ENCODE measurements at places on chromosomes 16 and 17.
A peak's percentile ranks its signal among the peaks of the same experiment; 100 is the strongest.

DNA sequence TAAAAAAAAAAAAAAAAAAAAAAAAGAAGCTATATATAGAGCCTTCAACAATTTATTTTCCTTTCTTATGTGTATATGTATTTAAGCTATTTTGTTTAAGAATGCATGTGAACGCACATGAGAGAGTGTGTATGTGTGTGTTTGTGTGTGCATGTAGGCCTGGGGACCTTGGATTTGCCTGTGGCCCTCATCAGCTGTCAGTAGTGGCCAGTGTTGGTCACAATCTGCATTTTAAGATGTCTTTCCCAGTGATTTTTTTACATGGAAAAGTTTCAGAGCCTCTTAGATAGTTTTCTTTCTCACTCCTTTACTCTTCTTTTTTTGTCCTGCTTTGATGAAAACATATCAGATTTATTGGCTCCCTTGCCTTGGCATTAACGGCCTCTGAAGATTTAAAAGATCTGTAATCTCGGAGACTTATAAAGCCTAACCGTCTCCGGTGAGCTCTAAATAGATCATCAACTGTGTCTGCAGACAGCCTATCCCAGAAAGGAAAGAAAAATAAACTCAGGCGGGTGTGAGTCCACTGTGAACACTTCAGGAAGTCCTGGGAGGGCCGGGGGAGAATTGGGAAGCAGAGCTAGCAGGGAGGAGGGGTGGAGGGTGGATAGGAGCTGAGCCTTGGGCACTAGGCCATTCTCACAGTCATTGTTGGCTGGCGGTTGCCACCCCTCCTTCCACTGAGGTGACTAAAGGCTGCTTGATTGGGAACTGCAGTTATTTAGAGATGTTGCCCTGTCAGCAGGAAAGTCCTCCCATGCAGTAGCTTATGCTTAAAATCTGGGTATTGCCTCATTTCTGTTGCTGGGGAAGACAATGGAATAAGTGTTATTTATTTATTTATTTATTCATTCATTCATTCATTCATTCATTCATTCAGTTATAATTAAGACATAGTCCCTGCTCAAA lies 86.8 kb downstream of the WWP2 start:
- no peak for DNase-seq

GRCh38 chr16:12614662-12615278 lies 188.9 kb downstream of the CPPED1 start:
- DNase-seq = no peak

DNA sequence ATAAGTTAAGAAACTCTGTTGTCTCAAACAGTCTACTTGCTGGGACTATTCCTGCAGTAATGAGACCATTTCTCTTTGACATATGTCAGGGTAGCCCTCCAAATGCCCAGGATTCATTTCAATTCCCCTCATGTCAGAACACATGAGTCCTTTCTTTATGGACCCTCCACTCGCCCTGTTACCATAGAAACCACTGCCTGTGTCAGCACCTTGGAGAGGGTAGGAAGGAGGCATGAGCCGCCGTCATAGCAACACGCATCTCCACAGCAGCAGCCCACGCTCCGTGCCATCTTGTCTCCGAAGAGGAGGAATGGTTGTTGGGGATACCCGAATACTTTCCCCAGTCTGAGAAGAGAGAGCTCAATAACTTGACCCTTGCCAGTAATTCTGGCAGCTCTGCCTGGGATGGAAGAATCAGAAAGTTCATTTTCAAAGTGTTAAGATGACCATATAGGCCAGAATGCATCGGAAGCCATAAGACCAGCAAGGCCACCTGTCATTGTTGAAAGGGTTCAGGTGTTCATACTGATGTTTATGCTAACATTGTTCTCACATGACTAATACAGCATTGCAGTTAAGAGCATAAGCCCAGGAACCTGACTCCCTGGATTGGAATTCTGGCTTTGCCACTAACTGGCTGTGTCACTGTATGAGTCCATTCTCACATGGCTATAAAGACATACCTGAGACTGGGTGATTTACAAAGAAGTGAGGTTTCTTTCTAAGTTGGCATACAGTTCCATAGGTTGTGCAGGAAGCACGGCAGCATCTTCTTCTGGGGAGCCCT lies 141.3 kb downstream of the ABCC12 start:
- DNase-seq = no peak

DNA sequence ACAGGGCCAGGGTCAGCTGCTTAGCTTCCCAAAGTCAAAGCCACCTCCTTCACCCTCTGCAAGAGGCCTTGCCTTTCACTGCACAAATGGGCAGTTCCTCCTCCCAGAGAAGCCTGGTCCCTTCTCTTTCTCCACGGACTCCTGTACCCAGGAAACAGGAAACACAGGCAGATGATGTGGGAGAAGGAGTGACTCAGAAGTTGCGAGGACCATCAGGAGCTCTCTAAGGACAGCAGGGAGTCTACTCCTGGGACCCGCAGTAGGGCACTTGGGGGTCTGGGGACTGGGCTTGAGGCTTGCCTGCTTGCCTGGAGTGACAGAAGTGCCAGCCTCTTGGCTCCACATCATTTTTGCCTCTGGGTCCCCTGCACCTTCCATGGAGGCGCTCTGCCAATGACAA lies 47.4 kb upstream of the KSR1 start:
- DNase-seq = no peak

GRCh38 chr17:81272616-81273015 lies 22.5 kb downstream of the SLC38A10 start:
- no peak for DNase-seq

DNA sequence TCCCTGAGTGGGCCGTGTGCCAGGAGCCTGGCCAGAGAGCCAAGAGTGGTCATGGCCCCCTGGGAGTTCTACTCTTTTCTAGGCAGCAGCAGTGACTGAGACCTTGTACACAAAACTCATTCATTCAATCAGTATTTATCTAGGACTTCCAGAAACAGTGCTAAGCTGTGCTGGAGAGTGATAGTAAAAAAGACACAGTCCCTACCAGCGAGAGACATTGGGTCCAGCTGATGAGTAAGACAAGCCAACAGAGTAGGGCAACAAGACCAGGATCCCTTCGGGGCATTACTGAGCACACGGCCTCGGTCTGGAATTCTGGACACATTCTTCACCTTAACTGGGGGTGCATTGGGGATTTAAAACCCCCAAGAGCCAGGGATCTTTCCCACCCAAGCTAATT lies 20.2 kb downstream of the CBX4 start:
- DNase-seq = no peak

DNA sequence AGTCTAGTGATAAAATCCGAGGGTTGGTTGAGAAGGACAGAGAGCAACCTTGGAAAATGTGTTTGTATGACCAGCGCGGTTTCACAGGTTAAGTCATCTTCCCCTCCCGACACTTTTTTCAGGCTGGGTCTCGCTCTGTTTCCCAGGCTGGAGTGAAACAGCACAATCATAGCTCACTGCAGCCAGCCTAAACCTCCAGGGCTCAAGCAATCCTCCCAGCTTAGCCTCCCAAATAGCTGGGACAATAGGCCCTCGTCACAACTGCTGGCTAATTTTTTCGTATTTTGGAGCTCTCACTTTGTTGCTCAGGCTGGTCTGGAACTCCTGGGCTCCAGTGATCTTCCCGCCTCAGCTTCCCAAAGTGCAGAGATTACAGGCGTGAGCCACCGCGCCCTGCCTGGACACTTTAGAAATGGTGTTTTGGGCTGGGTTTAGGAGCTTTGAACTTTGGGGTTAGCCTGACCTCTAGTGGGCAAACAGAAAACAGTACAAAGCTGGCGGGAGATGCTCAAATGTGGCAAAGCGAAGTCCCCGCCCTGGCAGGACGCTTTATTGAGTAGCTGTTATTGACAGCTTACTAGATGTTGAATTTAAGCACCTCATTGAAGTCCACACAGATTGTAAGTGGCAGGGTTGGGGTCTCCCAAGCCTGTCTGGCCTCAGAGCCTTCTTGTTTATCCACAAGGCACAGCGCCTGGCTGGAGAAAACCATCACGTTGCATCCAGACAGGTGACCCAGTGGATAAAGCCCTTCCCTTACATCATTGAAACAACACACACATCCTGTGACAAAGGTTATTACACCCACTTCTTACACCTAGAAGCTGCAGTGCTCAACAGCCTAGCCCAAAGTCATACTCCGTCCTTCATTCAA lies 34.7 kb upstream of the RBBP6 start:
- DNase-seq = no peak

- no peak for DNase-seq
Observed at GRCh38 chr17:74542727-74543383, 3.1 kb downstream of the CD300C start.

DNA sequence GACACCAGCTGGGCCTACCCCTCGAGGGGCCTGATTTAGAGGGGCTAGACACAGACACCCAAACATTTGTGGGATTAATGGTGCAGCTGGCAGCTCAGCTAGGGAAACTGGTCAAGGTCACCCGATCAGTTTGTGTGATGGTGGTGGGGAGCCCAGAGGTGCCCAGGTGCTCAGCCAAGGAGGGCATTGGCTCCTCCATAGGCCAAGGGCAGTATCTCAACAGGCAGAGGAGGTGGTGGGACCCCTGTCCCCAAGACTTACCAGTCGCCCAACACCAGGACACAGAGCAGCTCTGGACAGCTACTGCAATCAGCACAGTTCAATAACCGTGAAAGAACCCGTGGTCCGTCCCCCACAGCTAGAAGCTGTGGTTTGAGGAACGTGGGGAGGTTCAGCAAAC lies 120.9 kb downstream of the C16orf78 start:
- no peak for DNase-seq

DNA sequence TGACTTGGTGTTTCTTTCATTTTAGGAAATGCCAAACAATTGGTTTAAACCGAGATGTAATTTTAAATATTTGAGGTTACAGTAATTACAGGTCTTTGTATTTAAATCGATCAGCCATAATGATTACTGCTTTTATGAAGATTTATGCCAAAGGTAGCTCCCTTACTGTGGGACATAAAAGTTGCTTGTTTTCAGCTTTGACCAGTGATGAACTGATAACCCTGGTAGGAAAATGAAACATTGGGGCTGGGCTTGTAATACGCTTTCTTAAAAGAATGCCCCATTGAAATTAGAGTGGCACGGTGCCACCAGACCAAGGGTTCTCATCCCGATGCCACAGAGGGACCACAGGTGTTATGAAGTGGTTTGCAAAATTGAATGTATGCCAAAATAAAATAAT lies 7.3 kb downstream of the TNRC6A start:
- DNase-seq = no peak

GRCh38 chr16:17526956-17527937 lies 56.5 kb upstream of the XYLT1 start:
- DNase-seq = no peak

DNA sequence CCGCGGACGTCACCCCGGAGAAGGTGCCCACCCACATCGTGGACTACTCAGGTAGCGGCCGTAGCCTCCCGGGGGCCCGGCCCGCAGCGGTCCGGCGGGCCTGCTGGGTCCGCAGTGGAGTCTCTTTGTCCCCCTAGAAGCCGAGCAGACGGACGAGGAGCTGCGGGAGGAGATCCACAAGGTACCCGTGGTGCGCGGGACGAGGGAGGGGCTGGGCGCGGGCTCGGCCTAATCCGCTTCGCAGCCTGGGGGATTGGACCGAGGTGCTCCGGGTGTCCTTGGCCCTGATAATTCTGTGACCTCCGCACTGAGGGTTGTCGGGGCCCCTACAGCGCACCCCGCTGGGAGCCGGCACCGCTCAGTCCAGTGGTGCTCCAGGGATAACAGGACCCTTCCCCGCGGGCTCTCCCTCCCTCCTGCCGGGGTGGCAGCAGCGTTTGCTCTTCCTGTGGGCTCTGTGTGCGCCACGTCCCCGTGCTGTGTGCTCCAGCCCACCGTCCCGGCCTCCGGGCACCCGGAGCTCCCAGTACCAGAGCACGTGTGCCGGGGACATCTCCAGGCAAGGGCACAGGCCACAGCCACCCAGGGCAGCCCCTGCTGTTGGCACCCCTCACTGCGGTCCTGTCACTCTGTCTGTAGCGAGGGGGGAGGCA lies 713 bp downstream of the RHOT2 start:
- no peak for DNase-seq

GRCh38 chr17:68418876-68419275 lies 38.4 kb downstream of the WIPI1 start:
- no peak for DNase-seq

DNA sequence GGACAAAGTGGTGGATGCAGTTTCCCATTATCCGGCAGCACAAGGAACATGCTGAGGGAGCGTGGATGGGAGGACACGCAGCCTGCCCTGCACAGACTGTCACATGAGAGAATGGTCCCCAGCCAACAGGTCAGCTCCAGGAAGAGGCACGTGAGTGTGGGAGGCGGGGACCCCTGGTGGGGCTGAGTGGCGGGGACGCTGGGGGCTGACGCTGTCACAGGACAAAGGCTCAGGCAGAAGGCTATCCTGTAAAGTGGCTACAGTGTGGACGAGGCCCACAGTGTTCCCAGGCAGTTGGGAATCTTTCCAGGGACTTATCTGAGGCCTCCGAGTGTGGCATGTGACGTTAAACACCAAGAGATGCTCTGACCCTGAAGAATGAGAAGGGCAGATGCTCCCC lies 30.4 kb downstream of the MBTPS1 start:
- DNase-seq = no peak

DNA sequence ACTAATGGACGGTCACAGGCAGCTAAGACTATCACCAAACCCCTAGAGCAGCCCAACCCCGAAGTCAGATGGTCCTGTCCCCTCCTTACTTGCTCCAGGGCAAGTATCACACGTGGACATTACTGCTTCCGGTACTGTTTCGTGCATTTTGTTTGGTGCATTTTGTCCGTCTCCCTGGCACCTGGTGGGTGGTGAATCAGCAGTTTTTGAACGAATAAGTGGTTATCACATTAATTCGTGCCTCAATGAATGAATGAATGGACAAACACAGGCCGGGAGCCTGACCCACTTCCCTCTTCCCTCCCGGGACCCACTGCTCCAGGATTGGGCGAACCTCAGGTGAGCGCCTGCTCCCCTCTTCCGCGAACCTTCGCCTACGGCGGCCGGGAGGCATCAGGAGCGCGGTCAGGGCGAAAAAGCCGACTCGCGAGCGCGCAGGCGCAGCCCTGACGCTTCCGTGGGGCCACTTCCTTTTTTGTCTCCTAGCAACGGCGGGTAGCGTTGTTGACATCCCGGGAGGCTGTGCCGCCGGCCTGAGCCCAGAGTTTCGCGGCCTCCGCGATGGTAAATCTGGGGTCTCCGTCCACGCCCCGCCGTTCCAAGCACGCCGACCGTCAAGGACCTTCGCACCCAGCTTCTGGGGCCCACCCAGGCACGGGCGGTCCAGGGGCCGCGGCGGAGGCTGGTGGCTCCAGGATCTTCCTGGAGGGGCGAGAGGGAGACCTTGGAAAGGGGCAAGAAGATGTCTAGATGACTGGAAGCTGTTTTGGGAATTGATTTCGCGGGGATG lies at the start of gene DYNLRB2:
Gene DYNLRB2, plus strand, starts transcription at position 478 of the 790 bp plus-strand sequence. Its CDS starts 84 bp downstream, at position 562.
- DNase-seq = peak; percentile 75

GRCh38 chr17:32546031-32546444 lies 59.2 kb downstream of the CDK5R1 start:
- DNase-seq = no peak

GRCh38 chr17:8147805-8148404 lies 4.3 kb downstream of the PER1 start:
- no peak for DNase-seq

- no peak for DNase-seq
Observed at GRCh38 chr17:81340607-81341515, 45.8 kb upstream of the SLC38A10 start.

DNA sequence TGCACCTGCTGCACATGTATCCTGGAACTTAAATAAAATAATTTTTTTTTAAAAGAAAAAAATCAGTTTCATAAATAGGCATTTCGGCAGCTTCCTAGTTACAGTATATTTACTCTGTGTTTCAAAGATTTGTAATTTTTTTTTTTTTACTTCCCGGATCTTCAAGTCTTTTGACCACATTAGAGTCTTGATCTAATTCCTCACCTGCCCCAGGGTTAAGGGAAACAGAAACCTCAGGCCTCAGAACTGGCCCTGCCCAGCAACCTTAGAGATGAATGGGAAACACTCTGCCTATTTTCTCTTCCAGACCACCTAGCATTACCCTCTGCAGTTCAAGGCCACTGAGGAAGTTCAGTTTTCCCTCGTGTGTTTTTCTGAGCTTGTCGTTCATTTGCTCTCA lies 304.0 kb downstream of the MAF start:
- DNase-seq = no peak

Data from stimulated activated CD8-positive, alpha-beta memory T cell treated with anti-CD3 and anti-CD28 coated beads, Interleukin-4, amount 100 ng/mL, for 1 hour (primary cell).